ENCODE measurements at places on chromosomes 3 and 15.

- no peak for DNase-seq
Observed at GRCh38 chr3:57604971-57605370, 7.8 kb upstream of the ARF4 start.

DNA sequence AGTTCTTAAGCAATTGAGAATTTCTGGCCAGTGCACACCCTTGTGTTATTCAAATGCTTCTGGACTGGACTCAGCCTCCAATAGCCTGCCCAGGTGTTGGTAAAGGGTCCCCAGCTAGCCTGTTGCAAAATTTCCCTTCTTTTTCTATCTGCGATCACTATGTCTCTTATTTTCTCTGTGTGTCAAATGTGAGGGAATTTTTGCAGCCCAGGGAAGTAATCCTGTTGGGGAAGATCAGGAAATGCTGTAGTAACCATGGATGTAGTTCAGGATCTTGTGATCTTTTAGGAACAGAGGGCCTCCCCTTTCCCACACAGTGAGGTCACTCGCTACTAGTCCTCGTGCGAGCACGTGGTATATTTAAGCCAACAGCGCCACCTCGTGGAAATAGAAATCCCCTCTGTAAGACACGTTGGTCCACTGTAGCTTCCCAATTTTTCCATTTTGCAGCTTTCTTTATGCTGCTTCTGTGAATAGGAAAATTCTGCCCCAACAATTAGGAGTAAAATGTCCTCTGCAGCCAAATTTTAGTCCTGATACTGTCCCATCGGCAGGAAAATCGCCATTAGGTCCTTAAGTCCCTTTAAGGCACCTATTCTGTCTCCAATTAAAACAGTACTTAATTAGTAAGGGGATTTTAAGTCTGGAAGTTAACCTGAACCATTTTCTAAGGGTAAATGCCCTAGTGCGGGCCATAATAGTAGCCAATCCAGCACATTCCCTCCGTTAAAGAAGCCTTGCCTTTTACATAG lies 4.0 kb upstream of the SMCO1 start:
- no peak for DNase-seq

DNA sequence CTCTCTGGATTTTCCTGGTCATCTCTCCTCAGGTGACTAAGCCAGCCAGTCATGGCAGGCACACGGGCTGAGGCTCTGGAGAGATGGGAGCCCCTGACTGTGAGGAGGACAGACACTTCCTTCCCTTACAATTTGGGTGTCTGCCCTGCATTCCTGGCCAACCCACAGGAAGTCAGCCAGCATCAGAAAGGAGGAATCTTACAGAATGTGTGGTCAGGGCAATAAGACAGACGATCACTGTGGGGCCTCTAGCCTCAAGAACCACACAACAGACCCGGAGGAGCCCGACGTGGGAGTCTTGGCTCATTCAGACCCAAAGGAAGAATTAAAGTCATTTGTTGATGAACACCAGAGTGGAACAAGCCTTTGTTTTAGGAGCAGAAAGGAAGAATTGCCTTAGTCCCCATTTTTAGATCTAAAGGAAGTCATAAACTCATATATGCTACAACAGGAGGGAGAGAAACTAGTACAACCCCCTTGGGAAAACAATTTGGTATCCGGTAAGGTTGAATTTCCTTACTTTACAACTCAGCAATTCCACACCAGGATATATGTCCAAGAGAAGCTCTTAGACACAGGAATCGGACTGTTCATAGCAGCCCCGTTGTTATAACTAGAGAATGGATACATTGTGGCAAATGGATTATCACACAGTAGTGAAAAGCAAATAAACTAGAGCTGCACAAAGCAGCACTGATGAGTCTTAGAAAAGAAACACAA lies 62.2 kb downstream of the ABTB1 start:
- no peak for DNase-seq

GRCh38 chr3:67384760-67385397 lies 269.5 kb downstream of the SUCLG2 start:
- no peak for DNase-seq

DNA sequence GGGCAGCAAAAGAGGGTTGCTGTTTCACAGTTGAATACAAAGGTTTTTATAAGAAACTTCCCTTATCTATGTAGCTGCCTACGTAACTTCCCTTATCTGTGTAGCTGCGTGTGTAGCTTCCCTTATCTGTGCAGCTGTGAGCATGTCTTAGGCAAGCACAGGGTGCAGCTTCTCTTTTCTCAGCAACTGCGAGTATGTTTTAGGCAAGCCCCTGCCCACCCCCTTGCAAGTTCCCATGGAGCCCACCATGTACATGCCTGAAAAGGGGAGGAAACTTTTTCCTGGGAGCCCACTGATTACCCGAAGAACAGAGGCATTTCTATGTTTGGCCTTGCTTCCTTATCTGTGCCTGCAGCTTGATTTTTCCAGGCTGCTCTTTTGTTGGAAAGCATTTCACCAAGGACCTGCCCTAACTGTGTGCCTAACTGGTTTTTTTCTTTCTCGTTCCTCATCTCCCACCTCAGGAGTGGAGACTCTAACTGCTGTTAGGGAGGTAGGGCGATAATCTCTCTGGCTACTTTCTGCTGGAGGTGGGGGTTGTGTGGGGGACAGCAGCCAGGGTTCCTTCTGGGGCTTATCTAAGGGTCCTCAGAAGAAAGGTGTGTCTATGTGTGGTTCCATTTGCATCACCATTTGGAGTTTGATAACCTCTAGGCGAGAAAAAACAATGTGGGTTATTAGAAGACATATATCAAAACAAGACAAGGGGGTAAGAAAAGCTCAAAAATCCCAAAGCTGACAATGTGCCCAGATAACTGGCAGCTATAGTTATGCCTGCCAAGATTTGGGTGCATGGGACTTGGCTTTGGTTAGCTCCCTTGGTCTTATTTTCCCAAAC lies 26.0 kb downstream of the SORD start:
- DNase-seq, result no peak

GRCh38 chr3:185328324-185329004 lies 34.5 kb upstream of the MAP3K13 start:
- no peak for DNase-seq

Data from left renal pelvis (tissue), 4 donors.